SK-N-MC (cell line): ENCODE measurements at places on chromosomes 3 and 15.

DNA sequence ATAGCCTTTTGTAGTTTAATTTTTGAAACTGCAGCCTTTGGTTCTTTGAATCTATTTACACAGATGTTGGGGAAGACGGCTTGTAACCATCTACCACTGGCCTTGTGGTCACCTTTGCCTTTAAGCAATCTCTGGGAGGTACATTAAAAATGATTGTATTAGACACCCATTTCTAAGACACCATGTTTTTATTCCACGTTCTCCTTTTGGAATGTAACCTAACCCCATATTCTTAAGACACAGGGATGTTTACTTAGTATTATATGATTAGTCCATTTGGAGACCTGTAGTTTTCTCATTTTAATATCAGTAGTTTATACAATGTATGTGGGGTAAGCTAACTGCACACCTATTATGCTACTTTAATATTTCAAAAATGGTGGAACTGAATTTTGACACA lies 175.1 kb upstream of the PLSCR5 start:
- no peak for DNase-seq

- DNase-seq = no peak
Observed at GRCh38 chr3:125160606-125161371, 51.8 kb downstream of the SLC12A8 start.

DNA sequence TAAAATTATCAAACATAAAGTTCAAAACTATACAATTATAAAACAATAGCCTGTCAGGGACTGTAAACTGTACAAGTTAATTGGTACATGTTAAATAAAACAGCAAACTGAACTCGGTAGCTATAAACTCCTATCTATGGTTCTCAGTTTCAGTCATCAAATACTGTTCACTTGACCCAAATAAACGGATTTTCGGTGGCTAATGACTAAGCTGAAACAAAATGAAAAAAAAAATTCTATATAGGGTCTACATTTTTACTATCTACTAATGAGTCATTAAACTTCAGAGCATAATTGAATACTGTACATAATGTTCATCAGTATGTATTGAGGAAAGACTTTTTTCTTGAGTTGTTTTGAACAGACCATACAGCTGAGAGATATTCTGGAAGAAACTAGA lies 6.6 kb downstream of the PROK2 start:
- no peak for DNase-seq

GRCh38 chr3:70766301-70766700 lies 453.9 kb upstream of the MDFIC2 start:
- no peak for DNase-seq

- DNase-seq = no peak
Observed at GRCh38 chr3:97291901-97292300, 472.7 kb upstream of the ARL6 start.
